ENCODE measurements at places on chromosomes 6 and 20. TPM values are rescaled to one million over a fixed set of nuclear protein-coding genes. Genes with fewer than 3 reads are reported as not detected.

The PRND gene
- total RNA-seq: not detected

The RING1 gene
- 61.2 TPM for total RNA-seq

The NDUFAF4 gene
- total RNA-seq: 47.3 TPM

The FOXP4 gene
- total RNA-seq: 62.4 TPM

The NKAIN2 gene
- 0.36 TPM for total RNA-seq

DNA sequence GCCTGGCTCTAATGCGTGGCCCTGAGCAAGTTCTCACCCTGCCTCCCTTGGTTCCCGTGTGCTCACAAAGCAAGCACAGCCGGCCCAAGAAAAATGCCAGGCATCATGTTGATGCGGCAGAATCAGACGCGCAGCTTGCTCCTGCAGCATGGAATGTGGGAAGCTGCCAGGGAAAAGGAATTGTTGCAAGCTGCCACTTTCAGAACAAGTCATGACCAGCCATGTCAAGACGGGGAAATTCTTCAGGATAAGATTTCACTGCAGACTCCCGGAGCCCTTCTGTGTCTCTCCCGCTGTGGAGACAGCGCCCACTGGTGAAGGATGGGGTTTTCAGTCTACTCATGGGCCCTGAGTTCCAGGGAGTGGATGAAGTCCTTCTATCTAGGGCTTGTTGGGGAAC lies 4.6 kb downstream of the DACT2 start:
- H3K27me3 ChIP-seq: peaks cover 43% of the 10 kb centered on the region
- no peaks in the 10 kb centered on the region for H3K36me3 ChIP-seq
- peaks cover 16% of the 10 kb centered on the region for H3K4me1 ChIP-seq

GRCh38 chr20:5078399-5078958 lies 41.3 kb downstream of the PCNA start:
- peaks cover 6% of the 10 kb centered on the region for H3K4me1 ChIP-seq
- no peak overlapping the region for H3K4me3 ChIP-seq
- no peaks in the 10 kb centered on the region for H3K27me3 ChIP-seq
- no peaks in the 10 kb centered on the region for H3K36me3 ChIP-seq
- no peak overlapping the region for H3K27ac ChIP-seq

DNA sequence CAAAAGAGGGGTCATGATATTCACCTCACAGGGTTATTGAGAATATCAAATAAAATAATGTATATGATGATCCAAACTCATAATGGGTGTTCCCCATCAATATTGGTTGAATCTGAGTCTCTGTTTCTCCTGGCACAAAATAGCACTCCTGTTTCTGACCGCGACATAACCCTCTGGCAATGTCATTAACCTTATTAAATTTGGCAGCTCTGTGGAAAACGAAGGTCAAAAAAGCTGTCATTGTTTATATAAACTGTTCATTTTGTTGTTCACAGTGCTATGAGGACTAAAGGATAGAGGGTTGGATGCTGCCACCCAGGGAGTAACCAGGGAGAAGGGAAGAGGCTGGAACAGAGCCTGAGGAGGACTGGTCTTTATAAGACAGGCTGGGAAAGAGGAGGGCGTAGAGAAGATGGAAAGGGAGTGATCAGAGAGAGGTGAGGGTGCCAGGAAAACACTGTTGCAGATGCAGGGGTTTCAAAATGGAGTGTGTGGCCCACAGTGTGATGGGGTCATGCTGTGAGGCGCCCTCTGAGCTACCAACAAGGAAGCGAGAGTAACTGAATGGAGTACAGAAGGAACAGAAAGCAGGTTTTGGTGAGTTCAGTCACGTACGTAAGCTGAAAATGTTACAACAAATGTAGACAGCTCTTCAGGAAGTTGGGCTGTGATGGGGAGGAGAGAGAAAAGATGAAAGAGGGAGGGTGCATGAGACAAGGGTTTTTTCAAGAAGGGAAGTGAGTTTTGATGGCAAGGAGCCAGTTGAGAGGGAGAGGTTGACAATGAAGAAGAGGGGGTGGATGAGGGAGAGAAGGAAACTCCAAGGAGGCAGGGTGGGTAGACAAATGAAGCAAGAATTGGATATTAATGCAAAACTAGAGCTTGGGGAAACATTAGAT lies 251.6 kb upstream of the TAB2 start:
- no peak overlapping the region for H3K4me3 ChIP-seq
- no peaks in the 10 kb centered on the region for H3K36me3 ChIP-seq
- peak overlapping the region; percentile 31 for H3K27ac ChIP-seq
- H3K27me3 ChIP-seq: no peaks in the 10 kb centered on the region
- H3K4me1 ChIP-seq: peaks cover 7% of the 10 kb centered on the region

DNA sequence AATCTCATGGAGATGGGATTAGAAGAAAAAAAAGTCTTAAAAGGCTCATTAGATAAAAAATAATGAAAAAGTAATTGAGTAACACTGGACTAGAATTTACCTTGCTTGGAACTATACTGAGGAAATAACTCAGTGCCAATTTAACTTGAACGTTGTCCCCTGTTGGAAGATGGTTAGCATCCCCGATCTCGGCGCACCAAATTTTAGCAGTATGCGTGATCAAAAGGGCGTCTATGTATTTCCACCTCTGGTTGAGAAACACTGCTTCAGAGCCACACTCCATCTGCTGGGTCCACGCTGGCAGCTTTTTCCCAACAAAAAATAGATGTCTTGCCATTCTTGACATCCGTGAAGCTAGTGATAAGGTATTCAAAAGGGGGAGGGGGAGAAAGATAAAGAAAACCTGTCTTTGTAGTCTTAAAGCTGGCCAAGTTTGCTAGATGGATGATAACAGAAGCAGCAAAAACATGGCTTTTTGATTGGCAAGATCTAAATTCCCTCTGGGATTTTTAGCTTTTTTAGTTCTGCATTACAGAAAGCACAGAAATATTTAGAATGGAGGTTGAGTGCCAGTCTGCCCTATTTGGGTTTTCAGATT lies 6.4 kb downstream of the HINT3 start:
- no peak overlapping the region for H3K27ac ChIP-seq
- H3K4me3 ChIP-seq: no peak overlapping the region
- H3K36me3 ChIP-seq: peaks cover 6% of the 10 kb centered on the region
- DNase-seq: no peak

GRCh38 chr6:166907871-166908806 lies 48.2 kb downstream of the RNASET2 start:
- H3K36me3 ChIP-seq: no peaks in the 10 kb centered on the region
- H3K27ac ChIP-seq: peak overlapping the region; percentile 40
- peaks cover 33% of the 10 kb centered on the region for H3K4me1 ChIP-seq
- H3K4me3 ChIP-seq: no peak overlapping the region

GRCh38 chr6:43800746-43801494 lies 30.9 kb downstream of the VEGFA start:
- no peak overlapping the region for H3K4me3 ChIP-seq
- H3K27me3 ChIP-seq: no peaks in the 10 kb centered on the region
- DNase-seq: no peak
- H3K27ac ChIP-seq: no peak overlapping the region
- no peaks in the 10 kb centered on the region for H3K4me1 ChIP-seq

GRCh38 chr6:39228111-39228971 lies 934 bp downstream of the KCNK5 start:
- peaks cover 77% of the 10 kb centered on the region for H3K4me1 ChIP-seq
- peak overlapping the region; percentile 93 for H3K27ac ChIP-seq
- H3K27me3 ChIP-seq: peaks cover 17% of the 10 kb centered on the region
- peak overlapping the region; percentile 91 for H3K4me3 ChIP-seq
- peaks cover 3% of the 10 kb centered on the region for H3K36me3 ChIP-seq

DNA sequence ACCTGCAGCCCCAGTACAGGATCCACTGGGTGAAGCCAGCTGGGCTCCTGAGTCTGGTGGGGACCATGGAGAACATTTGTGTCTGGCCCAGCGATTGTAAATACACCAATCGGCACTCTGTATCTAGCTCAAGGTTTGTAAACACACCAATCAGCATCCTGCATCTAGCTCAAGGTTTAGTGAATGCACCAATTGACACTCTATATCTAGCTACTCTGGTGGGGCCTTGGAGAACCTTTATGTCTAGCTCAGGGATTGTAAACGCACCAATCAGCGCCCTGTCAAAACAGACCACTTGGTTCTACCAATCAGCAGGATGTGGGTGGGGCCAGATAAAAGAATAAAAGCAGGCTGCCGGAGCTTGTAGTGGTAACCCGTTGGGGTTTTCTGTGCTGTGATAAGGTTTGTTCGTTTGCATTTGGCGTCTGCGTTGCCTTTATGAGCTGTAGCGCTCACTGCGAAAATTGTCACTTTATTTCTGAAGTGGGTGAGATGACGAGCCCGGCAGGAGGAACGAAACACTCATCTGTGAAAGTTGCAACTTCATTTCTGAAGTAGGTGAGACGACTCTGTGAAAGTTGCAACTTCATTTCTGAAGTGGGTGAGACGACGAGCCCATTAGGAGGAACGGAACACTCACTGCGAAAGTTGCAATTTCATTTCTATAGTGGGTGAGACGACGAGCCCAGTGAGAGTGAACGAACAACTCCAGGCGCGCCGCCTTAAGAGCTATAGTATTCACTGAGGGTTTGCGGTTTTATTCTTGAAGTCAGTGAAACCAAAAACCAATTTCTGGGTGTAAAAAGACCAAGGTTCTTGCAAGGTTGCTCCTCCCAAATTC lies 31.1 kb downstream of the SERPINB6 start:
- DNase-seq: no peak
- H3K36me3 ChIP-seq: no peaks in the 10 kb centered on the region
- no peak overlapping the region for H3K4me3 ChIP-seq
- no peak overlapping the region for H3K27ac ChIP-seq

GRCh38 chr6:136593748-136594490 lies 43.7 kb upstream of the MAP7 start:
- no peaks in the 10 kb centered on the region for H3K4me1 ChIP-seq
- no peak overlapping the region for H3K27ac ChIP-seq
- no peaks in the 10 kb centered on the region for H3K27me3 ChIP-seq
- H3K4me3 ChIP-seq: no peak overlapping the region
- no peaks in the 10 kb centered on the region for H3K36me3 ChIP-seq

- H3K36me3 ChIP-seq: no peaks in the 10 kb centered on the region
- H3K4me1 ChIP-seq: no peaks in the 10 kb centered on the region
- no peak for DNase-seq
- H3K27me3 ChIP-seq: no peaks in the 10 kb centered on the region
These were observed 119.1 kb upstream of the AHI1 start for GRCh38 chr6:135616655-135617054.

DNA sequence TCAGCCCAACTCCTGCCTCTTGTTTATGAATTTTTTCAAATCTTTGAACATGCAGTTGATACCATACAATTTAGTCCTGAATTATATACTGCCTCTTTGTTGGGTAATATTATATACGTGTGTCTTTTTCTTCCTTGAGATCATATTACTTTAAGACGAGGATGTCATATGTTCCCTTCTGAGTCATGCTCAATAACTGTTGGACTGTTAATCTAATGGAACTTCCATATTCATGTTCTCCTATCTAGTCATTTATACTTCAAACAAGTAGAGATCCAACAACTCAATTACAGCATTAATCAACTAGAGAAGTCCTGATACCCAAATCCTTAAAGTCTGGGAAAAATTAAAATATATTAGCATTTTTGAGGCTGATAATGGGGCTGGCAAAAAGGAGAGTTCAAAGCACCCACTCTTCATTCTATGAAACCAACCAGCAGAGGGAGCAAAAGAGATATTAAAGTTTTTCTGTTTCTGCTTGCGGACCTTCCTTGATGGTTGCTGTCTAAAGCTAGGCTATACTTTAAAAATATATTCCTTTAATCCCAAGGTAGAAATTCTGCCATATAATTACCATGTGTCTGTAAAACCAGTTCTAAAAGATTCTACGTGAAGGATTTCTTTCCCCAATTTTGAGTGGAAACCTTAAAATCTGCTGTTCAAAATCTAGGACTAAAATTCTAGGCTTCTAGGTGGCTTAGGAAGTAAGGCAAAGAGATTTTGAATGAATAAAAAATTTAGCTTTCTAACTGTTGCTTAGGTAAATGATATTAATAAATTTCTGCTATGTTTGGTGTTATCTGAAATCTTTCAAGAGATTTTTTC lies 498.9 kb downstream of the BCKDHB start:
- no peak overlapping the region for H3K27ac ChIP-seq
- peak; percentile 8 for DNase-seq

DNA sequence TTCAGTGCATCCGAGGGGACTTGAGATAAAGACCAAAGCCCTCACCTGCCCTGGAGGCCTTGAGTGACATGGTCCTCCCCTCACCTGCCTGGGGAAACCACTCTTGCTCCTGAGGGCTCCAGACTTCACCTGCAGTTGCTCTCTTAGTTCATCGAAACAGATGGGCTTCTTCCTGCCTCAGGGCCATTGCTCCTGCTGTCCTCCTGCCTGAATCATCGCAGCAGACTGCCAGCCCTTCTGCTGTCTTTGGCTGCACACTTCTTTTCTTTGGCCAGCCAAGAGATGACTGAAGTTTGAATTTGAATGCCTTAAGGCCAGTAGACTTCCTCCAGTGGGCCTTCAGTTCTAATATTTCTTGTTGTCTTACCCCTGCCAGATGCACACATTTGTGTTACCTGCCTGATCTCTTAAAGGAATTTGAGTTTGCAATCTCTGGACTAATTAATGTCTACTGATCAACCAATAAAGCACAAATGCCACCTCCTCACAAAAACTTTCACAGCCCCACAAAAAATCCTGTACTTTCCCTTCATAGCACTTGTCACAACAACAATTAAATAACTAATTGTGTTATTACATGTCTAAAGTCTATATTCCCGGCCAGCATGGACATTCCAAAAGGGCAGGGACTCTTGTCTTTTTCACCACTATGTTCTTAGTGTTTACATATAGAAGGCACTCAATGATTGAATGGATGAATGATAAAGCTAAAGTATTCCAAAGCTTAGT lies 56.7 kb upstream of the SGK1 start:
- H3K27me3 ChIP-seq: no peaks in the 10 kb centered on the region
- no peak overlapping the region for H3K27ac ChIP-seq
- no peak for DNase-seq
- H3K4me3 ChIP-seq: no peak overlapping the region
- peaks cover 8% of the 10 kb centered on the region for H3K4me1 ChIP-seq

DNA sequence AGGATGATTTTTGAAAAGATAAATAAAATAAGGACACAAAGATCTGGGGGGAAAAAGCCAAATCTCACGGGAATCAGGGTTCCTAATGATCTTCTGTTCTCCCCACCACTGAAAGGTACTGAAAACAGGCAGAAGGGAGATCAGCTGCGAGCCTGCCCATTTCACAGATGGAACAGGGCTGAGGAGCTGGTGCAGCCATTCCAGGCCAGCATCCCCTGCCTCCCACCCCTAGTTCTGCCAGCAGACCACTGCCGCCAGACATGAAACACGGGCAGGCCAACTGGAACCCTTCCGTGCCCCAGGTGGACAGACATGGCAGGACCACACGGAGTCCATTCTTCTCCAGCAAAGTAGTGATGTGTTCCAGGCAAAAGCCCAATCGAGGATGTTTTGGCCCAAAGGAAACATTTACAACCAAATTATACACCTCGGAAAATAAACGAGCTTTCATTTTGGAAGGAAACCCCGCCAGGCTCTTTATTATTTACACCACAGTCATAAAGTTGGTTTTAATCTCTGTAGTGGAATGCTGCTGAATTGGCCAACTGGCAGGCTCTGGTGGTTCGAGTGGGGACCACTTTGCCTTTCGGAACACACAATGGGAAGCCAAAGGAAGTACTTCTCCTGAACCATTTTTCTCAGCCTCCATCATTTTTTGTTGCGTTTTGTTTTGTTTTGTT lies 28.2 kb downstream of the ISM1 start:
- H3K4me3 ChIP-seq: no peak overlapping the region
- no peak for DNase-seq
- H3K36me3 ChIP-seq: no peaks in the 10 kb centered on the region
- H3K4me1 ChIP-seq: peaks cover 7% of the 10 kb centered on the region
- H3K27ac ChIP-seq: no peak overlapping the region

Measured in neural crest cell (in vitro differentiated cells).